Left cardiac atrium (tissue), 4 donors: ENCODE measurements at places on chromosomes 5 and 9.

DNA sequence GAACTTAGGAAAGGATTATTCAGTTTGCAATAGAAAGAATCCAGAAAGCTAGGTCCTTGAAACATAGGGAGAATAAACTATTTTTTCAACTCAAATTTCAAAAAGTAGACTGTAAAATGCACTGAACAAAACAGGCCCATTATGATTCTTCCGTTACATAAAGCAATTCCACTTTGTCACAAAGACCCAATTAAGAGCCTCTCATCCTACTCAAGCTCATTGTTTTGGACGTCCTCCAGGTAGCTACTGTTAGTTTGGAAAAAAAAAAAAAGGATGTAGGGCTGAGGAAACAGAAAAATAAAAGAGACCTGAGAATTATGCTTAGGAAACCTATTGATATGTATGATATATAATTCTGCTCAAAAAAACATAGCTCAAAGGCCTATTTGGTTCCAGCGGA is 74.0 kb downstream of the DIRAS2 start:
- DNase-seq, result no peak

GRCh38 chr5:31023105-31023504 is 170.4 kb upstream of the CDH6 start:
- DNase-seq, result no peak

DNA sequence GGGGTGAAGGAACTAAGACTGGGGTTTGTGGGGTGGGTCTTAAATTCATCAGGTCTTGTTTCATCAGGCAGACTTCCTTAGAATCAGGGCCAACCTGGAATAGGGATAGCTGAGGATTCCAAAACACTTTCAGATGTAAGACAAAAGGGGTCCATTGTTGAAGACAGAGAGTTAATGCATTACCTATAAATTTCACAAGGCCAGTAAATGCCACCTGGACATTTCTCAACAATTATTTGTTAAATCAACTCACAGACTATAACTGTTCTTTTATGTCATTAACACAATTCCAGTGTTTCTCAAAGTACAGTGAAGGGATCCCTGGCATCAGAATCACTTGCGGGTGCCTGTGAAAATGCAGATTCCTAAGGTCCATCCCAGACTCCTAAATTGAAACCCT is 2.8 kb downstream of the MARCHF3 start:
- no peak for DNase-seq

DNA sequence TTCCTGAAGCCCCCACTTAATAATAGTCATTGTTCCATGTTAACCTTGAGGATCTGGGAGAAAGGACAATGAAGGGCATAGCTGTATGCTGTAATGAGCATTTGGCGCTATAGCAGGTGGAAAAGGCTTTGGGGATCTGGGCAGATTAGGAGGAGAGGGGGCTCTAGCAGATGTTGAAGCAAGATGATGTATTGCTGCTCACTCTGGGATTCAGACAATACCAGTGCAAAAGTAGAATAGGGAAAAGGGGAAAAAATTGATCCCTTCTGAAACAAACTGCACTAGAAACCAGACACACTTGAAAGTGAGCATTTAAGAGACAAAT is 575.3 kb upstream of the MEF2C start:
- no peak for DNase-seq

- no peak for DNase-seq
Measured at GRCh38 chr5:17425385-17426070, 72.5 kb upstream of the TAF11L2 start.
